ENCODE measurements at places on chromosomes 5 and 9.
A peak's percentile ranks its signal among the peaks of the same experiment; 100 is the strongest.

- no peak for DNase-seq
These were observed 182.2 kb downstream of the KCTD16 start for GRCh38 chr5:144352732-144353317.

- no peak for DNase-seq
These were observed 25.3 kb upstream of the APBA1 start for GRCh38 chr9:69697475-69697874.

DNA sequence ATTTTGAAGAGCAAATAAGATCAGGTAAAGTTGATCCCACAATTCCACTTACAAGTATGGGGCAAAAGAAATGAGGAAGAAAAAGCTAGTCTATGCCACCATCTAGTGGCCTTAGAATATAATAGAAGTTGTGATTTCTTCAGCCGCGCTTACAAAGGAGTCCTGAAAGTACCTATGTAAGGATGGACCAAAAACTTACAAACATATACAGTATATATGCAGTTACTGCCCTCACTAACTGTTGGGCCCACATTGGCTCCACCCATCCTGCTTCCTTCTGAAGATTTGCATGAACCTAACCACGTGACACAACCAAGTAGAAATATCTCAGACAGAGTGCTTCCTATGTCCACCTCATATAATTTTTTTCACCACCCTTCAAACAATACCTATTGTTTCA, 11.7 kb upstream of the OR13D1 start:
- DNase-seq = peak; percentile 11

DNA sequence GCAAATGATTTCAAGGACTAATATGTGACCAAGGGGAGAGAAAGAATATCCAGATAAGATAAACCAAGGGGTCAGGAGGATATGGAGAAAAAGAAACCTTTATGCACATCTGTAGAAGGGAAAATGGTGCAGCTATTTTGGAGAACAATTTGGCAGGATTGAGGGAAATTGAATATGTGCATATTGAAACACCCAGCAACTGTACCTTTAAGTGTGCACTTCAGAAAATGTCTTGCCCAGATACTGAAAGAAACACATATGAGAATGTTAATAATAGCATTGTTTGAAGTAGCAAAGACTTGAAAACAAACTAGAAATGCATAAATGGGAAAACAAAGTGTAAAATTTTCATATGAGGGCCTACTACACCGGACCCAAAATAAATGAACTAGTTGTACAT, 599.6 kb downstream of the PSAT1 start:
- DNase-seq = no peak

- no peak for DNase-seq
These were observed 36.2 kb upstream of the REEP2 start for GRCh38 chr5:138402640-138403039.

DNA sequence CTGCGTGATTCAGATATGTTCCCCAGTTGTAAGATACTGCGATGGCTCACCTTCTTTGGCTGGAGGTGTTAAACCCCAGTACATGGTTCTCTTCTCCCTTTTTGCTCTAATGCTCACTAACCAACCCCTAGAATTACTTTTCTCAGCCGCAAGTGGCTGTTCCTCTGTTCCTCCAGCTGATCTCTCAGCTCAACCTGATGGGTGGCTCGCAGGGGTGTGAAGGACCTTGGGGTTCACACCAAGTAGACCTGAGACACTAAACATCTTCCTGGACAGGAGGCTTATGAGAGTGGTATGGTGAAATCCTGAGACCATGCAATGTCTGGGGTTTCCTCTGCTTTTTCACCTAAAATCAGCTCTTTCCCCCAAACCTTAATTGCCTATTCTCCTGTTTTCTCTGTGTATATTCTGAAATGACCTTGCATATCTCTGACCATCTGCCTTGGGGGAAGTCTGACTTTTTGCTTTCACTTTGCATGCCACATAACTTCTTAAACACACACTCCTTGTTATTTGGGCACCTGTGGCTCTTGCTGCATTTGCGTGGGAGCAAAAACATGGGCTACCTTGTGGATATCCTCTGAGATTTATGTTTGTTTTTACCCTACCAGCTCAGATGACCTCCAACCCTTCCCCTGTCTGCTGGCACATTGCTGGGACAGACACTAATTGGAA, 15.9 kb upstream of the IFNA14 start:
- no peak for DNase-seq

DNA sequence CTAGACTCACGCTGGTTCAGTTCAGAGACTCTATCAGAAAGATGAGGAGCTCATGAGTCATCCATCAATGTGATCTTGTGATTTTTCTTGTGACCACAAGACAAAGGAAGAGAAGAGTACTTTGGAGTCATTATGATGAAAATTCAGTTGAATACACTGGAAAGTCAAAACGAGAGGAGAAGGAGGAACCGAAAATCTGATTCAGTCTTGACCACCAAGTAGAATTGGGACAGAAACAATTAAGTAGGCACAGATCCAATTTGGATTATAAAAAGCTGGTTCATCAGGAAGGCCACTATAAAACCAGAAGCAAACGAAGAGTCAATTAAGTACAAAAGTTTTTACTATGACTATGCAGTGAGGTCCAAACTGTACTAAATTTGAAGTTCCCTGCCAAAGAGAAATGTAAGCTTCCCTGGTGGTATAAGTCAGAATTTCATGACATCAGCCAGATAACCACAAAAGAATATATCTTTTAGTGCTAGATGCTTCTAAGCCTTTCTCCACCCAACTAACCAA, 90.9 kb downstream of the THBS4 start:
- peak; percentile 78 for DNase-seq

GRCh38 chr9:92961627-92962302, 14.4 kb downstream of the FGD3 start:
- DNase-seq = no peak

GRCh38 chr9:2620919-2621721, 467 bp upstream of the VLDLR start:
- DNase-seq = peak; percentile 61

DNA sequence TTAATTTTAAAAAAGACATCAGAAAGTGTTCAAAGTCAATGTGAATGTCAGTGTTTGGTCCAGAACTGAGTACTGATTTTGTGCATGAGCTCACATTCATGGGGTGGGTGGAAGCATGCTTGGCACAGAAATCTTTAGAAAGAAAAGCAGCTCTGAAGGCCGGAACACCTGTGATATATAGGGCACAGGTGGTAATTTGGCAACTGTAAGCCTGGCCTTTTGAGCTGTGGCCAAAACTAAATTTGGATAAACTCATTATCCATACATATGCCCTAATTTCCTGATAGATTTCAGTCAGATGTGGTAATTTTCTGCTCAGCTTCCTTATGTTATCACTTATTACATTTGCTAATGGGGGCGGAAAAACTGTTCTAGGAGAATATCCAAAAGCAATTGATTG, 211.4 kb downstream of the HCN1 start:
- DNase-seq = no peak

DNA sequence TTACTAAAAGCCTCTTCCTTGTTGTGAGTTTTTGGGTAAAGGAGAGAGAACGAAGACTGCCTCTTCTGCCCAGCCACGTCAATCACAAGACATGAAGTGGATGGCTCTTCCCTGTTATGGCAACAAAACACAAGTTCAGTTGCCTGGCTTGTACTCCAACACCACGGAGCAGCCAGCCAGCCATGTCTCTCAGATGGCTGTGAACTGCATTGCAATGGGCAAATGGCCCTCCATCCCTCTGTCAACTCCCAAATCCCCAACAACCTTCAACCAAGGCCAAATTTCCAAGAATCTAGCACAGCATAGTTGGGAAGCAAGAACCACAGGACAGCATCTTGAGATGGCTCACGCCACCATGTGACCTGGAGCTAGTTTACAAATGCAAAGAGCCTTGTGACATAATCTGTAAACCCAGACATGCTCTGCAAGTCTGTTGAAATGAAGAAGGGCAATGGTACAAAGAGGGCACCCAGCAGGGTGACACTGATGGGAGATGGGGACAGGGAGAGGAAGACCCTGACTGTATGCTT, 53.9 kb downstream of the ZNF366 start:
- DNase-seq = no peak

DNA sequence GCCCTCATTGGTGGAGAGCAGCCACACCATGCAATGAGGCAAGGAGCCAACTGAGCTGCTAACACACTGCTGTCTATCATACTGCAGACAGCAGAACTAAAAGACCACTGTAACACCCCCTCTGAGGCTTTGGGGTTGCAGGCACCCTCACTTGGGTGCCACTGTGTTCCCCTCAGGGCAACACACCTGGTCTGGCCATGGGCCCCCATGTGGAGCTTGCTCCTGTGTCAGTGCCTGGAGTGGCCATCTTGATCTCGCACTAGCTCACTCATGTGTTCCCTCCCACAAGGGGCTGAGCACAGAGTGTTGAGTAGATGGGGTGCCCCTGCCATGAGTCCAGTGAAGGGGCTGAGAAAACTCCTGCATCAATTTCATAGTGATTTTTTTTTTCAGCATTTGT, 532.4 kb upstream of the FTMT start:
- no peak for DNase-seq

DNA sequence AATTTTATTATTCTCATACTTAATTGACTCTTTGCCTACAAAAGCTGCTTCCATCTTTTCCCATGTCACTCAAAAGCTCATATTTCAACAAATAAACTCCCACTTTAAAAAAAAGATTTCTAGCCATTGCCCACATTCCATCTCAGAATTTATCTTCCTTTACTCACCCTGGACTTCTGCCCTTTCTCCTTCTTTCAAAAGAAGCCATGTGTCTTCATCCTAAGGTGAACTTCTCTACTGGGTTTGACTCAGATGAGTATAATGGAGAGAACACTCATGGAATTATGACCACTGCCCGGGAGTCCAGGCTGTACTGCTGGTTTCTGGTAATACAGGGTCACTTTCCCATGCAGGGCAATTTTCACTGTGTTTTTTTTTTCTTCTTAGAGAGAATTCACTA, 548.5 kb upstream of the ZNF462 start:
- no peak for DNase-seq

GRCh38 chr9:133119103-133119845, 1.8 kb downstream of the RALGDS start:
- no peak for DNase-seq

DNA sequence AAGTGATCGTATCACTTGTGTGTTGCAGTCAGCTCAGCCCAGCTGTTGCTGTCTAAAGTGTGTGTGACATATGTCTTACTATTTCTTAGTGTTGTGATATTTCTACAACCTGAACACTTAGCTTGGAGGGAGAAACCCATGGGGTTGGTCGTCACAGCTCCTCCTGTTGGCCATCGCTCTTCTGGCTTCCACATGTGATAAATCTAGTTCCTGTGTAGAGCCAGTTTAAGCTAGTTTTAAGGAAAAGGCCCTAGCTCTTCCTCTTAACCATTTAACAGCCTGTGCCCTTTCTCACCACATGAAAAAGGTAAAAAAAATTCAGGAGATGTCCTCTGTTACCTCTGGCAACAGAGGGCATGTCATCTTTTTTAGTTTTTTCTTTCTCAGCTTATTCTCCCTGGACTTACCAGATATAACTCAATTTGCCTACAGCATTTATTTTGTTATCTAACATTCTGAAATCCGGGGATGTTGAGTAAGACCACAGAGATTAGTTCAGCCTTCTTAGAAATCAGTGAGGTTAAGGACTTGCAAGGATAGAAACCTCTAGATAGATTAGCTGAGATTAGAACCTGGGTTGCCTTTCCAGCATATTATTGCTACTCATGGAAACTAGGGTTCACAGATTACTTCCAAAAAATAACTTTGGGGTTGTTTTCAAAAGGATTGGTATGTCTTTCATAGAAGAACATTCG, 100.4 kb downstream of the GAPVD1 start:
- peak; percentile 73 for DNase-seq

DNA sequence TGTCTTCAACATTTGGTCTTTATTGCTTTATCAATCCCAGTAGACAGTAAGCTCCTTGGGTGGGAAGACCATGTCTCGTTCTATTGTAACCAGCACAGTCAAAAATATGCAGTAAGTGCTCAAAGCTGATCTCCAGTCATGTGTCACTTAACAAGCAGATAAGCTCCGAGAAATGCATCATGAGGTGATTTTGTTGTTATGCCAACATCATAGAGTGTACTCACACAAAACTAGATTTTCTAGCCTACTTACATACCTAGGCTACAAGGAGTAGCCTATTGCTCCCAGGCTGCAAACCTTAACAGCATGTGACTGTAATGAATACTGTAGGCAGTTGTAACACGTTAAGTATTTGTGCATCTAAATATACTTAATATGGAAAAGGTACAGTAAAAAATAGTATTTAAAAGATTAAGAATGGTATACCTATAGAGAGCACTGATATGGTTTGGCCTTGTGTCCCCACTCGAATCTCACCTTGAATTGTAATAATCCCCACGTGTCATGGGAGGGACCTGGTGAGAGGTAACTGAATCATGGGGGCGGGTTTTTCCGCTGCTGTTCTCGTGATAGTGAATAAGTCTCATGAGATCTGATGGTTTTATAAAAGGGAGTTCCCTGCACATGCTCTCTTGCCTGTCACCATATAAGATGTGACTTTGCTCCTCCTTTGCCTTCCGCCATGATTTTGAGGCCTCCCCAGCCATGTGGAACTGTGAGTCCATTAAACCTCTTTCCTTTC, 39.8 kb upstream of the PCSK5 start:
- no peak for DNase-seq

- no peak for DNase-seq
These were observed 180.1 kb upstream of the NREP start for GRCh38 chr5:111937094-111937493.

DNA sequence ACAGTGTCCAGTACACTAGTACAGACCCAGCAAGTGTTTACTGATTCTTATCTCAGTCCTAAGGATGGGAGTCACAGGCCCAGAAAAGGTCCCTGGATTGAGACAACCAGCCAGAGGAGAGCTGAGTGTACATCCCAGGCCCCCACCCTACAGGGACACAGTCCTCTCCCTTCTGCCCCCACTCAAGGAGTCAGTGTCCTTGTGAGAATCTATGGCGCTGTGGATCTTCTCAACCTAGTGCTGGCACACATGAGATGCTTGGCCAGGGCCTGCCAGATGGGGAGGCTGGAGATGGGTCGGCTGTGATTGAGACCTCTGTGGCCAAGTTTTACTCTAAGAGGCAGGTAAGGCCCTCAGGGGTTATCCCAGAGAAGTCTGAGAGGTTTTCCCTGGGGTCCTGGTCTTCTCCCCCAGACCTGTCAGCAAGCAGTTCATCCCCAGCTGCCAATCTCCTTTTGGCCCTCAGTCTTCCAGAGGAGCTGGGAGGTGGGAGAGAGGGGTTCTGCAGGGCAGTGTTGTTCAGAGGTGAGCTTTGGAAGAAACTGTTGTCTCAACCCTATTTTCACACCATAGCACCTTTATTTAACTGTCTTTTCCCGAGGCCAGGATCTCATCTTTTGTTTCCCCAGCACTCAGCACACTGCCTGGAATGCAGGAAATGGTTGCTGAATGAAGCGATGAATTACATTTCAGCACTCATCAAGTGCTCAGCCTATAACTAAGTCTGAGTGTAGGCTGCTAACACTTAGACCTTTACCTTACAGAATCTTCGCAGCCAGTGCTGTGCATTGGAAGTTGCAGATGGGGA, 3.2 kb upstream of the NSD1 start:
- DNase-seq = no peak

GRCh38 chr5:10536931-10537579, 26.8 kb upstream of the ANKRD33B start:
- DNase-seq = peak; percentile 65

- no peak for DNase-seq
These were observed 38.7 kb downstream of the APC start for GRCh38 chr5:112776301-112776856.

GRCh38 chr9:36118706-36119105, 17.8 kb upstream of the GLIPR2 start:
- no peak for DNase-seq

All from HL-60 (cell line).